ENCODE measurements at places on chromosomes 13 and 19.
A peak's percentile ranks its signal among the peaks of the same experiment; 100 is the strongest.

- DNase-seq: no peak
Observed at GRCh38 chr13:27383104-27383921, 41.1 kb upstream of the GTF3A start.

DNA sequence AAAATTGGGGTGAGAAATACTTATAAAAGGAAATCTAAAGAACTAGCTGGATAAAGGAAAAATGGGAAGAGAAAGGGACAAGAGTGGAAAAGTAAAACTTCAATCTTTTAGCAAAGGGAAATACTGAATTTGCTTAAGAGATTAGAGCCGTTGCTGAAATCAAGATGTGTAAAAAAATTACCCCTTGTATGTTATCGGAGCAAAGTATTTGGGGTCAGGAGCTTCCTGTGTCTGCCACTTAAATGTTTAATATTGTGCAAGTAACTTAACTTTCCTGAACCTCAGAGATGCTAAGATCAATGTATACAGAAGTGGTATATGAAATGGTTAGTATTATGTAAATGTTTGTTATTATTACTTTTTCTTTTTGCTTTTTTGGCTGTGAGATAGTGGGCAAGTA is 51.6 kb downstream of the NDFIP2 start:
- DNase-seq: no peak

- no peak for DNase-seq
Observed at GRCh38 chr19:10286803-10287737, at the start of gene ICAM4. Gene ICAM4, plus strand, starts transcription at chr19:10286955. Its CDS starts 58 bp downstream, at chr19:10287013.

GRCh38 chr19:3556423-3556977 is 886 bp downstream of the MFSD12 start:
- DNase-seq: no peak

- no peak for DNase-seq
Observed at GRCh38 chr13:46749951-46750350, 47.0 kb downstream of the ESD start.

DNA sequence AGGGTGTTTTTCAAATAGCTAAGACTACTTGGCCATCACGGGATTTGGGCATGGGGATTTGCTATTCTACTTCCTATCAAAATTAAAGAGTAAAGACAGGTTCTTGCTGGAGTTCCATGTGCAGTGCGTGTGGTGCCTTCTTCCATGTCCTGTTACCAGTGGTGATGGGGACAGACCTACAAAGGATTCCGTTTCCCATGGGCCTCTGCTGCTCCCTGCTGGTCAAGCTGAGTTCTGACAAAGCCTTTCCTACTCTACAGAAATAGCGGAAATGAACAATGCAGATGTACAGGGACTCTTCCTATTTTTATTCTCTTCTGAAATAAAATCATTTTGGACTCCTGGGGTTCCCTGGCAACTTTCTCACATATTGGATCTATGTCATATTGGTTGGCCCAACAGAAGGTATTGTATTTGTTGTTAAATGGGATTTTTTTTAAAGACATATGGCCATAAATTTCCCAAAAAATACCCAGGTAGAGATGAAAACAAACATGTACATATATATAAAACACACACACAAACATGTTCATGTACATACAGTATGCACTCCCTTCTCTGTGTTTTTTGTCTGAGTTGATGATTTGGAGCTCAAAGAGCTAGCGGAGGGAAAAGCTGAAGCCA is 90.5 kb upstream of the SLC15A1 start:
- DNase-seq: peak; percentile 61

GRCh38 chr13:78881054-78881453 is 222.1 kb upstream of the OBI1 start:
- DNase-seq: no peak

DNA sequence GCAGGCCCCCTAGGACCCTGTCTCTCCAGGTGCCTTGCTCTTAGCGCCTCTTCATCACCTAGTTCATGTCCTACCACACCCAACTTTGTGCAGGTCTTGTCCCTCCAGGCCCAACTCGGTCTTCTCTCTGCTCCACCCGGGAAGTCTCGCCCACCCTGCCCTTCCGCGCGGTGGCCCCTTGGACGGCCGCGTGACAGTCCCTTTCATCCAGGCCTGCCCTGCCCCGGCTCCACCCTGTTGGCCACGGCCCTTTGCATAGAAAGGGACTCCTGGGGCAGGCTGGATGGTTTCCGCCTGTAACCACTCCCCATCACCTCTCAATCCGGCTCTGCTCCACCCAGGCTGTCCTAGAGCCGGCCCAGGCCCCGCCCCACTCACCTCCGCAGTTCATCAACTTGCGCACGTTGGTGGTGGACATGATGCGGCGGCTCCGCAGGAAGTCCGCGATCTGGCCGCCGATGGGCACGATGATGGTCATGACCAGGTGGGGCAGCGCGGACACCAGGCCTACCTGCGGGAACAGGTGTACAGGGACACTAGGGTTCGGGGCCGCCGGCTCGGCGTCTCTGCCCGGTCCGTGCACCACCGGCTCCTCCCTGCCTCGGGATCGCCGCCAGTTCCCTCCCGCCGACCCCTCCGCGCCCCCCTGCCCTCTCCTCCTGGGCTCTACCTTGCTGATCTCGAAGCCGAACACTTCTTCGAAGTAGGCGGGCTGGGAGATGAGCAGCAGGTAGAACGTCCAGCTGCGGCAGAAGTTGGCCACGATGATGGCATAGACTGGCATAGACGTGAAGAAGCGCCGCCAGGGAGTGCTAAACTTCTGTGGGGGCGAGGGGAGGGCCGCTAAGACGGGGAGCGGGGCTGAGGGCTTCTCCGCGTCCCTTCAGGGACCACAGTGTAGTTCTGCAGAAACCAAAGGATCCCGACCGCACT is 7.2 kb downstream of the GFY start:
- DNase-seq: no peak

- no peak for DNase-seq
Observed at GRCh38 chr13:112725346-112726015, 35.6 kb downstream of the ATP11A start.

- DNase-seq: no peak
Observed at GRCh38 chr13:74289861-74290773, 155.9 kb upstream of the KLF12 start.

DNA sequence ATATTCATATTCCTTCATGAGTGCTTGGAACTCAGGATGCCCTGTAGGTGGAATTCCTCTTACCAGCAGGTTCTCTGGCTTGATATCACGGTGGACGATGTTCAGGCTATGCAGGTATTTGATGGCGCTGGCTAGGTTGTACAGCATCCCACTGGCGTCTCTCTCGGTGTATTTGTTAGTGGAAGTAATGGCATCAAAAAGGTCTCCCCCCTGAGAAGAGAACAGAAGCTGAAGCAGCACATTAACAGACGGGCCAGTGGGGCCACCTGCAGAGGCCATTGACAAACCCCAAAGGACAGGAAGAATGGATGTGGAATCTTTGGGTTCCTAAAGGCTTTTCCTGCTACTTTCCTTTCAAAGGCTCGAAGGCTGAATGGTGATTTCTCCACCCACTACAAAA is 308.5 kb downstream of the DCLK1 start:
- DNase-seq: no peak

GRCh38 chr13:34507630-34508029 is 434.4 kb upstream of the NBEA start:
- no peak for DNase-seq

- DNase-seq: no peak
Observed at GRCh38 chr13:31031482-31031881, 99.0 kb downstream of the TEX26 start.

GRCh38 chr13:73608157-73608516 is 526.1 kb downstream of the KLF12 start:
- no peak for DNase-seq

GRCh38 chr19:44607049-44607448 is 6.3 kb upstream of the IGSF23 start:
- DNase-seq: no peak

DNA sequence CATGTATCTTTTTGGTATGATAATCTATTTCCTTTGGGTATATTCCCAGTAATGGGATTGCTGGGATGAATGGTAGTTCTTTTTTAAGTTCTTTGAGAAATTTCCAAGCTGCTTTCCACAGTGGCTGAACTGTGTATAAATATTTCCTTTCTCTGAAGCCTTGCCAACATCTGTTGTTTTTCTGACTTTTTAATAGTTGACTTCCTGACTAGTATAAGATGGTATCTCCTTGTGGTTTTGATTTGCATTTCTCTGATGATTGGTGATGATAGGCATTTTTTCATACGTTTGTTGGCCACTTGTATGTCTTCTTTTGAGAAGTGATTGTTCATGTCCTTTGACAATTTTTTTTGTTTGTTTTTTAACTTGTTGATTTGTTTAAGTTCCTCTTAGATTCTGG is 61.6 kb upstream of the PCDH17 start:
- no peak for DNase-seq

DNA sequence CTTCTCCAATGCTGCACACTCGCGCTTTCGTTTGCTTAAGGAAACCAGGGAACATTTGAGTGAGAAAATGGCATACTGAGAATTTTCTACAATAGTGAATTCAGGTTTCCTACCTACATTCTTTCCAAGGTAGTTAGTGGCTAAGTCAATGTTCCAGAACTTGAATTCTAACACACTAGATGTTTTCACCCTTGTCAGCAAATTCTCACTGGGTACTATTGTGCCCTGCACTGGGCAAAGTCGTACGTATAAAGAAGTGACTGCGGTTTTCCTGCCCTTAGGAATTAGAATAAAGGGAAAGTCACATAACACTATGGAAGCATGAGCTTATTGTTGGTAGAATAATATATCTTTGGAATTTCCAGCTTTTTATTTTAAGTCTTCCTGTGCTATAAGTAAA is 119.2 kb upstream of the TNFSF11 start:
- DNase-seq: no peak

DNA sequence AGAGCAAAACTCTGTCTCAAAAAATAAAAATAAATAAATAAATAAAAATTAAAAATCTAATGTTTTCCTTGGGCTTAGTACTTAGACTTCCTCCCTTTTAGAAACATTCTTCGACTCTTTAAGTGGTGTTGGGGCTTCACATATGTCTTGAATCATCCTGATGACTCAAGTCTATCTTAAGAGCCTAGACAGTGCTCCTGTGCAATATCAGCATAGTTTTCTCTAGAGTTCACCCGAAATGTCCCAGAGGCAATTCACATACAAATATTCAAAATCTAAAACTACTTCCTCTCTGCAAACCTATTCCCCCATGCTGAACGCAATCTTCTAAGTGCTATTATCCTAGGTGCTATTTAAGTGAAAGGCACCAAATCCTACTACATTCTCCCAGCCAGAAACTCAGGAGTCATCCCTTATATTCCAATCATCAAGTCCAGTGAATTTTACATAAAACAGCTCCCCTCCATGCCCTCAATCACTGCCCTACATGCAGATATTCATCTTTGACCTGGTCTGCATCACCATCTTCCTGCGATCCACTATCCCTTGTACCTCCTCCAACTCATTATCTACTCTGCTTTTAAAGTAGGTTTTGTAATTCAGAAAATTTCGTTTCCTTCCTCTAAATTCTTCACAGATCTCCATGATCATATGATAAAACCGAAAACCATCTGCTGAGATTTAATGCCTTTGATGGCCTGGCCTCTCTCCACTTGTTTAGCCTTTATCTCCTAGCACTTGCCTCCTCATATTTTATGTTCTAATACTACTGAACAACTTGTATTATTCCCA is 102.7 kb downstream of the ELF1 start:
- peak; percentile 20 for DNase-seq

- no peak for DNase-seq
Observed at GRCh38 chr19:12494260-12494860, 9.7 kb upstream of the ZNF709 start.

- no peak for DNase-seq
Observed at GRCh38 chr13:67854990-67855389, 624.9 kb upstream of the PCDH9 start.

- DNase-seq: no peak
Observed at GRCh38 chr13:55792544-55793193, 1348.0 kb upstream of the PRR20A start.

- no peak for DNase-seq
Observed at GRCh38 chr13:46810440-46810839, 13.5 kb upstream of the ESD start.

DNA sequence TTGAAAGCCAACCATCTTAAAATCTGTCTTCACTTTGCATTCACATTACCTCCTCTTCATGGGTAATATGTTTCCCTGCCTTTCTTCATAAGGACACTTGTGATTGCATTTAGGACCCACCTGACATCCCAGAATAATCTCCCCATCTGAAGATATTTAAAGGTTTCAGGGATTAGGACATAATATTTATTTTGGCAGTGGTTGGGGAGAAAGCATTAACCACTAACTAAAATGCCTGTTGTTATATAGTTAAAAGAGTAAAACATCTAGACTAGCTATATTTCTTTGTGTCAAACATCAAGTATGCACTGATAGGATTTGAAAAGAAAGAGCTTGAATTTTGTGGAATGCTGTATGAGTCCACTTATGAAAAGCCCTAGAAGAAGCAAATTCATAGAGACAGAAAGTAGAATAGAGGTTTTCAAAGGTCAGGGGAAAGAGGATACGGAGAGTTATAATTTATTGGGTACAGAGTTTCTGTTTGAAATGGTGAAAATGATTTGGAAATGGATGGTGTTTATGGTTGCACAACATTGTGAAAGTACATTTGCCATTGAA is 457.7 kb upstream of the SPRY2 start:
- no peak for DNase-seq

GRCh38 chr13:40671956-40672764 is 5.7 kb upstream of the FOXO1 start:
- peak; percentile 91 for DNase-seq

- no peak for DNase-seq
Observed at GRCh38 chr13:51559946-51560735, 24.1 kb upstream of the WDFY2 start.

DNA sequence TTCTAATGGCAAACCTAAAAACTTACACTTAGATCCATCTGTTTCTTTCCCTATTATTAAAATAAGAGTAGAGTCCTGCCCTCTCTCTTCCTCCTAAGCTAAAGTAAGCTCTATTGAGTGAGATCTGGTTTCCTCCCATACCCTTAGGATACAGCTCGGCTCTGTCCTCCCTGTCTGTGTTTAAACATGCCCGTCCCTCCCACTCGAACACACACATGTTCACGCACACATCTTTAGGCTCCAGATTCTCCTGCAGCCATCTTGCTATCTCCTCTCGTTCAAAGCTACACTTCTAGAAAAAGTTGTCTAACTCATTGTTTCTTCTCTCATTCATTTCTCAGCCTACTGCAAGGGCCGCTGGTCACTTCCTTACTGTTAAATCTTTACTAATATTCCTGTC is 15.1 kb upstream of the CEBPG start:
- DNase-seq: no peak

GRCh38 chr13:73697166-73697565 is 437.0 kb downstream of the KLF12 start:
- DNase-seq: no peak

DNA sequence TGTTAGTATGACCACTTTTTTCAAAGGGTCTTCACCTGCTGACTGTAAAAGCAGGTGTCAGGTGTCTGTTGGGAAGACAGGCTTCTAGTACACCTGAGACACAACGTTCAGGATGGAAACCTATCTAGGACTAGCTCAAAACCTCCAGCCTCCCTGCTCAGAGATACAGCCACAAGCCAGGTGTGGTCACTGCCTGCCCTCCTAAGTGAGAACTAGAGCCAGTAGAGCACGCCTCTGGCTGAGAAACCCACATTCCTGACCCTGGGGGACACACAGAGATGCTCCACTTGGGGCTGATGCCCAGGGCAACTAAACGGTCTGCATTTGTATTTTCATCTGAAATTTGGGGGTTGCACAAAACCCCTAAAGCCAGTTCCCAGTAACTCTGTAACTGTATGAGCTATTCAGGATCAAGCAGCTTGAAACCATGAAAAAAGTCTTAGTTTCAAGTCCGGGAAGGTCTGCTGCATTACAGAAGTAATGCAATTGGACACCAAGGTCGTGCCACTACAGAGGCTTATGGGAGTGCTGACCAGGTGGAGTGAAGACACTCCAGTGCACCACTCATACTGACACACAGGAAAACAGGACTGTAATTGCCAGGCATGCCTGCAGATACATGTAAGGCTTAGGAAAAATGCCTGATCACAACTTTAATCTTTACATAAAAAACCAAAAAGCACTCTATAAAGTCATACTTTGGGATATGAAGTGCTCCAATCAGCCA is 27.8 kb downstream of the ANKRD10 start:
- no peak for DNase-seq

All from HFF-Myc (cell line).